Retina (tissue), 1 donor: ENCODE measurements at places on chromosomes 7 and 10.

DNA sequence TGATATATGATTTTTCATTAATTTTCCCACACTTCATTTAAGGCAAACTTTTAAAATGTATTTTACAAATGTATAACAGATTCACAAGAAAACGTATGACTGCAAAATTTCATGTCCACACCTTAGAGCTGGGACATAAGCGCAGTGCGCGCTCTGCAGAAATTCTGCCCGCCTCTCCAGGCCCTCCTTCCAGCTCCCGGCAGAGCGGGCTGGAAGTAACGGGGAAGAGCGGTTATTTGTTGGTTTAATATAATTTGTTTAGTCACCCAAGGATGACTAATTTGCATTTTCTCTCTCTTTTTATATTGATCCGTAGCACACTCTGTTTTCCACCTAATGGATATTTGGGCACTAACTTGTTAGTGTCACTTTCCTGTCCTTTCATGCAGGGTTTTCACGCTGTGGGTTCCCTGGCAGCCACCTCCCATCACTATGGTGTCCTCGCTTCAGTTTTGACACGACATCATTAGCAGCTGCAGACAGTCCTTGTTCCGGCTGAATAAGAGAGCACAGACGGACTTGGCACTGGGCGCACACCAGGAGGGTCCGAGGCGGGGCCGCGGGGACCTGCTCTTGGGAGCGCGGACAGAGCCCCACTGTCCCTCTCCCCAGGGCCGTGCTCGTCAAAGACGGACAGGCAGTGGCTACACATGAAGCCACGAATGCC, 129.2 kb upstream of the SEC61G start:
- DNase-seq, result peak; percentile 91

DNA sequence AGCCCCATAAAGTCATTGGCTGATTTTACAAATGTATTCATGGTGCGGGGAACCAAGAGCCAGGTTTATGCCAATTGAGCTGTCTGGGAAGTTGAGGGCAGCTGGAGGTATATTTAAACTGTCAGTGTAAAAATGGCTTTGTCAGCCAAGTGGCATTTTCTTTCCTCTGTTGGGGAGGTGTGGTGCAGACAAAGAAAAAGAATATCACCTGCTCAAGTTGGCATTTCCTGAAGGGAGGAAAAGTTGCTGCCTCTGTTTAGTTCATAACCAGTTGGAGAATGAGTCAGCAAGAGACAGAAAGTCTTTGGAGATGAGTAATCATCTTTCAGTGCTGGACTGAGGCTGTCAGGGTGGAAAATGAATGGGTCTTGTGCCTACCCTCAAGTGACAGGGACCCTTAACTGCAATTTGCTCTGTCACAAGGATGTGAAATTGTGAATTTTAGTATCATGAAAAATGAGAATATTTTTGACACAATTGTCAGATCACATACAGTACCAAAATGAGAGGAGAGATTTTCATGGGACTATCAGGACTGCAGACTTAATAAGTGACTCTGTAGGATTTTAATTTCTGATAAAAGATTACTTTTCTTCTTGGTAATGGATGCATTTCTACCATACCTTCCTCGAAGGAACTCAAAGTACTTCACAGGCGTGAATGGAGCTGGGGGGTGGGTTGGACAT, 137.3 kb downstream of the ANLN start:
- no peak for DNase-seq

GRCh38 chr7:40714363-40715052, 579.7 kb downstream of the SUGCT start:
- DNase-seq, result no peak

GRCh38 chr10:52383088-52383487, 69.0 kb downstream of the DKK1 start:
- no peak for DNase-seq

- no peak for DNase-seq
Observed at GRCh38 chr7:108120196-108120595, 10.0 kb downstream of the LAMB4 start.

DNA sequence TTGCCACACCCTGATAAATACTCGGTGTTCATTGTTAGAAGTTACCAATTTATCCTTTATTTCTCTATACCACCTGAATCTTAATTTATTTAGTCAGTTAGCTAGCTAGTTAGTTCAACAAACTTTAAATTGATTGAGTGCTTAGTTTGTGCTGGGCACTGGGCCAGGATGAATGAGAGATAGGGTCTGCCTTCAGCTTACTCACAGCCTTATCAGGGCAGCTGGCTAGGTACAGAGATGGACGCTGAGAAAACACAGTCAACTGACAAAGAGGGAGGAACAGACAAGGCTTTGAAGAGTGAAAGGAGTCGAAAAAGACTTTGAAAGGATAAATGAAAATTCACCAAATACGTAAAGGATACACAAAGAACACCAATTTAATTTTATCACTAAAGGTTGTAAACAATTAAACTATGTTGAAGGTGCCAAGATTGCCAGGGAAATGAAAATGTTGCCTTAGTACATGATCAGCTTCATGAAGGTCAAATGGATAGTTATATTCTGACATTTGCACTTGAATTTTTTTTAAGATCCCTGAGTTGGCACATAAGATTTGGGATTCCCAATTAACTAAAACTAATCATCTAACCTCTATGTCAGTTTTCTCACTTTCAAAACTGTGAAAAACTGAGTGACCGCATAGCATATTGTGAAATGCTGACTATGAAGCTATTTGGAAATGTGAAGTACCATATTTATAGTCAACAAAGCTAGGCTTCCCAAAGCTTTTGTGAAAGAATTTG, 2.1 kb downstream of the CAV2 start:
- DNase-seq, result no peak

DNA sequence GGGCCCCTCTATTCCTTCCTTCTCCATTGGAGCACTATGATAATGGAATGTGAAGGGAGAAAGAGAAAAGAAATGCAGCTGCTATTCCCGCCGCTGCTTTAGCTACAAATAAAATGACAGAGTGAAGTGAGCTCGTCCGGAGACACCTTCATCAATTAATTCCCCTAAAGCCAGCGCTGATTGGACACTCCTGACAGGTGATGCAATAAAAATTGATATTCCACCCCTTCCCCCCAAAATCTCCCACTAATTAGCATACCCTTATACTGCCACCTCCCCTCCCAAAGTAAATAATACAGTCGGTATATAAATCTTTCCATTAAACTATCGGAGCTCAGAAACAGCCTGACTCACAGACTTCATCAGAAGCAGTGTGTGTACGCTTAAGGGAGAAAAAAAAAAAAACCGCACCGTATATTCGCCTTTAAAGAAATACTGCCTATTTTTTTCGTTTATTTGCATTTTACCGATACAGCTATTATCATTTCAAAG, 7.3 kb downstream of the SKIDA1 start:
- DNase-seq, result peak; percentile 83

DNA sequence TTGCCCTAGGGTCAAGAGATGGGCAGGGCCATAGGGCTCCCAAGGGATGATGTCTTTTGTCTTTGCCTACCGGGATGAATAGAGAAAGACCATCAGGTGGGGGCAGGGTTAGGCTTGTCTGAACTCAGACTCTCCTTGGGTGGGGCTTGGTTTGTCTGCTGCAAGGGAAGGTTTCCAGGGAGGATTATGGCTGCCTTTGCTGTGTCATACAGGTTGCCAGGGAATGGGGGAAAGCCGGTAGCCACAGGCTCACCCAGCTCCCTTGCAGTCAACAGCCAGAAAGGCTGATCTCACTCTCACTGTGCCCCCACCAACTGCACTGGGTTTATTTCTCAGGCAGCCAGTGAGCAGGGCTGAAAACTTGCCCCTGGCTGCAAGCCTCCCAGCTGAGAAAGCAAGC, 253.2 kb downstream of the POLR1F start:
- no peak for DNase-seq

DNA sequence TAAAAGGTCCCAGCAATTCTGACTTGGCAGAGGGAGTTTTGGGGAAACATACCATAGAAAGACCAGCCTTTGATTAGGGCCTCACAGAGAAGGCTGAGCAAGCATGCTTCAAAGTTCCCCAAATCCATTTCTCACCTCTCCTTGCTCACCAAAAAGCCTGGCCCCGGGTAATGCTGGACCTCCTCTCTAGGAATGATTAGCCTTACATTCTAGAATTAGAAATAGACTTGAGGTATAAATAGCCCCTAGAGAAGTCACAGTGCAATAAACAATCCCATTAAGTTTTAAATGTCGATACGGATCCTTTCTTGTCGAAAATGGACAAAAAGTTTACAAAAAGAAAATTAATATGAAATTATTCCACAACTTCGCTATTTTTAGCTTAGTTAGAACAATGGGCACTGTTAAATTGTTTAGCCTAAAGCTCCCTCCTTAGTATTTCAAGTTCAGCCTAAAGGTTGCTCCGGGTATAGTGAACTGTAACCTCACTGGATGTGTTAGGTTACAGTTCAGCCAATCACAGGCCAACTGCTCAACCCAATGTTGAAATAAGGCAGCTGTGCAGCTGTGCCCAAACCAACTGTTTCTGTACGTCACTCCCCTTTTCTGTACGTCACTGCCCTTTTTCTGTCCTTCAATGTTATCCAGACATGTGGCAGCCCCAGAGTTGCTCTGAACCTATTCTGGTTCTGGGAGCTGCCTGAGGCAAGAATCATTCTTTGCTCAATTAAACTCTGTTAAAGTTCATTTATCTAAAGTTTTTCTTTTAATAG, 7.9 kb upstream of the GSDME start:
- DNase-seq, result no peak

GRCh38 chr7:140877249-140877524, 47.5 kb downstream of the BRAF start:
- DNase-seq, result no peak

DNA sequence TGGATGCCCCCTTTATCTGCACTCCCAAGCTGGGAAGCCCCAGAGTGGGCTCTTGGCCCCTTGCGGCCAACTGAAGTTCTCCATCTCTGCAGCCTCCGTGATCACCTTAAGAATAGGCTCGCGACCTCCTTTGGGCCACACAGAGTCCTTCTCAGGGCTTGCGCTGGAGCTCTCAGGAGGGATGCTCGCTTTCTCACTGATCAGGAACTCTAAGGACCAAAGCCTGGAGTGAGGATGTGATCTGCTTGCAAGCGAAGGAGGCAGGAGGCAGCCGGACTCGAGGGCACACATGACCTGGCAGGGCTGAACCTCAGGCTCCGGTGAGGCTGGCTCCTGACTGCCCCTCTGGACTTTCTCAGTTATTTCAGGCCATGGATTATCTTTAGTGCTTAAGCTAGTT, 192.1 kb upstream of the MKI67 start:
- no peak for DNase-seq

DNA sequence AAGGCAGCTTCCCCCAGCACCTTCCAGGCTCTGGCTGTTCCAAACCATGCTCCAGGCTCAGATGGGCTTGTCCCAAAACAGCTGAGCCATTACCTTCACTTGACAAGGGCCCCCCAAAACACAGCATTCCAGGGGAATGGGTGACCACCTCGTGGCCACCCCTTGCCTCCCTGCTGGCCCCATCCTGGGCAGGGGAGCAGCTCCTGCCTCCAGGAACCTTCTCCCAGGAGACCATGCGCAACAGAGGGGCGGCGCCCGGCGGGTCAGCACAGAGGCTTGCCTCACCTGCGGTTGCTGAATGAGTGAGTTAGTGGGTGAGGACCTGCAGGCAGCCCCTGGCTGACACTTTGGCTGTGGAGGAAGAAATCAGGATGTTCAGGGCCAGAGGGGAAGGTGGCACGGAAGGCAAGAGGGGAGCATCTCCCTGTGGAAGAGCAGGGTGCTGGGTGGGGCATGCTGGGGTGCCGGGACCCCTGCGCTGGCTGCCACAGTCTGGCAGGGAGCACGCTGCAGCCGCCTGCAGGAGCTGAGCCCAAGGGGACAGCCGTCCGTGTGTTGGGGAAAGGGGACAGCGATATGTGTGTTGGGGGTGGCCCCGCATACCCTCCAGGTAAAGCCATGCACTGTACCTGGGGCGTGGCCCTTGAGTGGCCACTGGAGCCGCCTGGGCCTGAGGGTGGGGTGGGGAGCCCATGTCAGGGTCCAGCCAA, 54.7 kb downstream of the PWWP2B start:
- DNase-seq, result no peak

DNA sequence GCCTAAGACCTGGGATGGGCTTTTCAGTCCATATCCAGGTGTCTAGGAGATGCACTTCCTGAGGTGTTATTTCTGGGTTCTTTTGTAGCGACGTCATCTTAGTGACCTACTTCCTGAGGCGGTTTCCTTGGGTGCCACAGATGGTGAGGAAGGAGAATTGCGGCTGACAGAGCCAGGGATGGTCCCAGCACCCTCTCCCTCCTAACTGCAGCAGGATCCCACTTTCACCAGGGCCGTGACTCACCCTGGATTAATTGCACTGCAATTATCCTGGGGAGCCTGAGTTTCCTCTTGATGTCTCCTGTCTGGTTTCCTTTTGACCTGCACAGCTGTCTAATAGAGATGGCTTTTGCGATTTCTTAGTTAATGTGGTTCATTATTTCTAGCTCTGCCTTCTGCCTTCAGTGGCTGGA, 271.7 kb downstream of the TCF7L2 start:
- DNase-seq, result no peak

DNA sequence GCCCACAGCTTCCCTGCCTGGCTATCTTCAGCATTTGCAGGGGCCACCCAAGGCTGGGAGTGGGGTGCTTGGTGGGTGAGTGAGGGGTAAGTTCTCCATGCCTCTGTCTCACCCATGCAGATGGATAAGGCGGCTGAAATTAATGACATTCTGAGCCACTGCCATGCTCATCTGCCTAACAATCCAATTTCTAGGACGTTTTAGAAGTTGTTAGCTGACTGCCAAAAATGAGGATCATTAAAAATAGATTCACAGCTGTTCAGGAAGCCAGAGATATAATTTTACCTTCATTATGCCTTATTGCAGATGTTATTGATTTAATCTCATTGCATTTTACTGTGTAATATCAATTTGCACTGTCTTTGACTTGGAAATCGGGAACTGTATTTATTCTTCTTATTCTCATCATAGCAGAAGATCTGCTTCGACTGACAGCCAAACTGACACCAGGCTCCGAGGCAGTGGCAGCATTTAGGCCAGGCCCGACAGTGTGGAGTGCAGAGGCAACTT, 334.4 kb upstream of the NPVF start:
- DNase-seq, result no peak

- no peak for DNase-seq
Observed at GRCh38 chr10:131249955-131250344, 61.6 kb downstream of the TCERG1L start.

DNA sequence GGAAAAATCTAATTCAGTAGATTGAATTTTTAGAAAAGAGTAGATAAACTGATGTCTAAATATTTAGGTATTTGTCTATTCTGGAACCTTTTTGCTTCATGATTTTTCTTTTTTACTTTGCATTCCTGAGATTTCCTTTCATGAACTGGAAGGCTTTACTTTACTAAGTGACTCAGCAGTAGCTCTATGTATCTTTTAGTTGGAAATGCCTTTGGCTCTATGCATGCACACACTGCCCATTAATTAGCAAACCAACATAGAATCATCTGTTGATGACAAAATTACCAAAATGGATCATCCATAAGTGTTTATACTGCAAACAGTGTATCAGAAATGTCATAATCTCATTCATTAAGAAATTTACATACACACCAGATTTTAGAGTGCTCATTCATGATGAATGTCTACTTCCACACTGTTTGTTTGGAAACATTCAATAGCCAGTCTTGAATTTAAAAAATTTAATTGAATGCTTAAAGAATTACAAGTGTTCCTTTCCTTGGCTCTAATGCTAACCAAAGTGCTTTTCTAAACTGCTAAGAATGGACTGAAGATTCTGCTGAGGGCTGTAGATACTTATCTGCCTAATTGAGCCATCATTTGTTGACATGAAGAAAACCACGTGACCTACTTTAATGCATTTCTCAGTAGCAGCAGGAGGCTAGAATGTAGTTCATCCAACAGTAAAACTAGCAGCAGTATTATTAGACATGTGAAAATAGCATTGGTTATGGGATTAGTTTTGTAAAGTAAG, 282.0 kb downstream of the ADK start:
- DNase-seq, result peak; percentile 21
